Activated CD4-positive, alpha-beta T cell treated with anti-CD3 and anti-CD28 coated beads, Interleukin-2, Interleukin-4, amounts not matched to agents 100 ng/mL and 50 ng/mL, durations not matched to agents 16 hours and 8 hours (primary cell): ENCODE measurements at places on chromosomes 16 and 17.

DNA sequence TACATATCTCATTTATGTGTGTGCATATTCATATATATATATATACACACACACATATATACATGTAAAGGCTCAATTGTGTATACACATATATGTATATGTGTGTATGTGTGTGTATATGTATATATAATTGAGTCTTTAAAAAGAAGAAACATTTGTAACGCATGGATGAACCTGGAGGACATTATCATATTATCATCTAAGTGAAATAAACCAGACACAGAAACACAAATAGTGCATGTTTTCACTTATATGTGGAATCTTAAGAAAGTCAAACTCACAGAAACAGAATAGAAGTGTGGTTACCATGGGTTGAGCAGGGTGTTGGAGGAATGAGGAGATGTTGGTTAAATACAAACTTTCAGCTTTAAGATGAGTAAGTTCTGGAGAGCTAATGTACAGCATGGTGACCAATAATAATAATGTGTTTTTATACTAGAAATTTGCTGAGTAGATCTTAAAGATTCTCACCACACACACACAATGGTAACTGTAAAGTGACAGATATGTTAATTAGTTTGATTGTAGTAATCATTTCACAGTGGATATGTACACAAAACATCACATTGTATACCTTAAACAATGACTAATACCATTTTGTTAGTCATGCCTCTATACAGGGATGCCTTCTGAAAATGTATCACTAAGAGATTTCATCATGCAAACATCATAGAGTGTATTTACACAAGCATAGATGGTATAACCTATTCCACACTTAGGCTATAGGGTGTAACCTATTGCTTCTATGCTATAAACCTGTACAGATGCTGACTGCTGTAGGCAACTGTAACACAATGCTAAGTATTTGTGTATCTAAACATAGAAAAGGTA, 132.6 kb upstream of the CACNG5 start:
- DNase-seq, result peak; percentile 41

DNA sequence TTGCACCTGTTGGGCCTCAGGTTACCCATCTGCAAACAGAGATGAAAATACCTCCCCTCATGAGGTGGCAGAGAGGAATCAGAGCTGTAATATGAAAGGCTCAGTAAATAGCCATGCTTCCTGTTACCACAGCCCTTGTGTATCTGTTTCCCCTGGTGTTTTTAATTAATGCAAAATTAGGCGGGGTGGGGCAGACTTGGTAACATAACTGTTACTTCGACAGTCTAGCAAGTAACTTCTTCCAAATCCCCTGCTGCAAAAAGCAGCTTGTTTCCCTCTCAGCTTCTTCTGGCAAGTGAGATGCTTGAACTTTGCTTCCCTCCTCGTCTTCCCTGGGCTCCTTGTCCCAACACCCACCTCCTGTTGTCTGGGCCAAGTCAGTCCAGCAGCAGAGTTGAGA, 381.5 kb downstream of the CPPED1 start:
- no peak for DNase-seq

DNA sequence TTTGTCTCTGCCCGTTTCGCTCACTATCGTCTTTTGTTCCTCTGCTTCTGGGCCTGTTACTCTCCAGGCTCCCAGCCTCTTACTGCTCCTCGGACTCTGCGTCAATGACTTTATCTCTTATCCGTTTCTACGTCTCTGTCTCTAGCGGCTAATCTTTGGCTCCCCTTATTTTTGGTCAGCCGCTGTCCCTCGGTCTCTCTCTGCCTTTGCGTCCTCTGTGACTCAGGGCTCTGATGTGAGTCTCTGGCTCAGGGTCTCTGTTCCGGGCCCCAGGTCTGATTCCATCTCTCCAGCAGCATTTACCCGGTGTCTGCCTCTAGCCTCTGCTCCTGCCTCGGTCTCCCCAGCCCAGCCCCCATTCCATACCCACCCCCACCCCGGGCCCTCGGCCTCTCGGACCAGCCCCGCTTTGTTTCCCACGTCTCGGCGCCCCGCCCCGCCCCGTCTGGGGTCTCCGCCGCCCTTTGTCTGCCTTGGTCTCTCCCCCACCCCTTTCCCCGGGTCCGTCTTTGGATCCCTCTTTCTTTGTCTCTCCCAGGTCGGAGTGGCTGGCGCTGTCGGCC, 547 bp upstream of the ZNF48 start:
- no peak for DNase-seq

GRCh38 chr17:27808628-27809027, 8.3 kb upstream of the NOS2 start:
- peak; percentile 15 for DNase-seq

DNA sequence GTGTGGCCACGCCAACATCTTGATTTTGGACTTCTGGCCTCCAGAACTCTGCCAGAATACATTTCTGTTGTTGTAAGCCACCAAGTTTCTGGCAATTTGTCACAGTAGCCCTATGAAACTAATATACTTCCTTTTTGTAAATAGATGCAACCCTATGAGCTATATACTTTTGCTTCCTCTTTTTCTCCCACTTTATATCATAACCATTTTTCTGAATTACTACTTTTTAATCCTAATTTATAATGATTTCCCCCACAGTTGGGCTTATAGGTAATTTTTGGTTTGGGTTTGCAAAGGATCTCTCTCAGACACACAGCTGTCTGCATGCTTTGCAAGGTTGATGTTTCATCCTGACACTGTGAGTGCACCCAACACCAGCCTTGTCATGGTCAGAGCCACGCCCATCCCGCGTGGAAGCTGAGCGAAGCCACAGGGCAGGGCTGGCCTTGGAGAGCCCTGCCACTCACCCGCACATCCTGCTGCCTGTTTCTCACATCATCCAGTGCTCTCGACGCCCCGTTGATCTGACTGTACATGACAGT, 5.8 kb downstream of the TRIM25 start:
- peak; percentile 59 for DNase-seq

DNA sequence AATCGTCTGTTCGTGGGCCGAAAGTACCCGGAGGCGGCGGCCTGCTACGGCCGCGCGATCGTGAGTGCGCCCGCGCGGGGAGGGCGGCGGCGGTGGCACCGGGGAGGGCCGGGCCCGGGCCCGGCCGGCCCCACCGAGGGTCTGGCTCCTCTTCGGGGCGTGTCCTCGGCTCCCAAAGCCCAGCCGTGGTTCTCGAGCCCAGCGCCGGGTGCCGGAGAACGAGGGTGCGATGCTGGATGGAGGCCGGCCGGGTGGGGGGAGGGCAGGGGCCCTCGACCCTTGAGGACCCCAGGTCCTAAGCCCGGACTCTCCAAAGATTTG, 375 bp downstream of the STUB1 start:
- DNase-seq, result no peak

DNA sequence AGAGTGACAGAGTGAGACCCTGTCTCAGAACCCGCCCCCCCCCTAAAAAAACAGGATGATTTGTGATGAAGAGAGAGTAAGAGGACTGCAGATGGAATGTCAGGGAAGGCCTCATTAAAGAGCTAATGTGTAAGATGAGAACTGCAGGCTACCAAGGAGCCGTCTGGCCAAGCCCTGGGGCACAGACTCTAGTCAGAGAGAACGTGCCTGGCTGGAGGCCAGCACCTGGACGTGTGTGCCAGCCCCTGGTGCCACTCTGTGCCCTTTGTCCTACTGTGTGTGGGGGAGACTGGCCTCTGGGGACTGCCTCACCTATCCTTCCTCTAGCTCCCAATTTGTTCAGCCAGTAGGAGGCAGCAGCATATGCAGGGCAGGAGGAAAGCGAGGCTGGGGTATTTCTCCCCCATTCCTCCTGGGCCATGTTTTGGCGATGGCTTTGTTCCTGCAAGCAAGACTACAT, 37.1 kb downstream of the KNOP1 start:
- no peak for DNase-seq

GRCh38 chr17:78227455-78227916, 3.9 kb upstream of the TMEM235 start:
- no peak for DNase-seq

DNA sequence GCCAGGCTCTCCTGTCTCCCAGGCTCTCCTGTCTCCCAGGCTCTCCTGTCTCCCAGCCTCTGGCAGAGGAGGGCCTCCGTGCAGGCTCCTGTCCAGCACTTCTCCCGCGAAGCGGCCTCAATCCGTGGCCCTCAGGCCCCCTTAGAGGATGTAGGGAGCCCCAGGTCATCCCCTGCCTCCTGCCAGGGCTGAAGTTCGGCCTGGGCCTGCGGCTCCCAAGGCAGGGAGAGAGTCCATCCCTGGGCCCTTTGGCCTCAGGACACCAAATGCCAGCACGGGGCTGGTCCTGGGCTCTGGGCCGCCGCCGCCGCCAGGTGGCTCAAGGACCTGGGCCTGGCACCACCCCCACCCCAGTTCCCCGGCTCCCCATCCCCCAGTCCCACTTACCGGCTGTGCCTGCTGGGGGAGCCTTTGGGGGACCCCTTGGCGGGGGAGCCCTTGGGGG, 370 bp downstream of the EVPL start:
- DNase-seq, result no peak

DNA sequence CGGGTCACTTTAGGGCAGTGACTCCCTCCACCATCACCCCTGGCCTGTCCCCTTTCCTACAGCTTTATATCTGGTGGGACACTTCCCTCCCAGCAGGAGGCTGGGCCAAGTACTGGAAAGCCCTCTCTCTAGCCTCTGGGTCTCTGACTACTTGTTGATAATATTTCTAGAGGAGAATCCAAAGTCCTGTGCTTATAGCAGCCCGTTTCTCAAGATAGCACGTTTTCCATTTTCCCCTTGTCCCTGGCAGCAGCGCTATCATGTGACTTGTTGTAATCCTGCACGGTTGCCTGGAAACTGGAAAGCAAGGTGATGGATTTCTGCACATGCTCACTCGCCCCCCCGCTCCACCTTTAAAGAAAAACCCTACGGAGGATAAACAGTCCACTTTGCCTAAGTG, 3.3 kb upstream of the AXIN2 start:
- no peak for DNase-seq

DNA sequence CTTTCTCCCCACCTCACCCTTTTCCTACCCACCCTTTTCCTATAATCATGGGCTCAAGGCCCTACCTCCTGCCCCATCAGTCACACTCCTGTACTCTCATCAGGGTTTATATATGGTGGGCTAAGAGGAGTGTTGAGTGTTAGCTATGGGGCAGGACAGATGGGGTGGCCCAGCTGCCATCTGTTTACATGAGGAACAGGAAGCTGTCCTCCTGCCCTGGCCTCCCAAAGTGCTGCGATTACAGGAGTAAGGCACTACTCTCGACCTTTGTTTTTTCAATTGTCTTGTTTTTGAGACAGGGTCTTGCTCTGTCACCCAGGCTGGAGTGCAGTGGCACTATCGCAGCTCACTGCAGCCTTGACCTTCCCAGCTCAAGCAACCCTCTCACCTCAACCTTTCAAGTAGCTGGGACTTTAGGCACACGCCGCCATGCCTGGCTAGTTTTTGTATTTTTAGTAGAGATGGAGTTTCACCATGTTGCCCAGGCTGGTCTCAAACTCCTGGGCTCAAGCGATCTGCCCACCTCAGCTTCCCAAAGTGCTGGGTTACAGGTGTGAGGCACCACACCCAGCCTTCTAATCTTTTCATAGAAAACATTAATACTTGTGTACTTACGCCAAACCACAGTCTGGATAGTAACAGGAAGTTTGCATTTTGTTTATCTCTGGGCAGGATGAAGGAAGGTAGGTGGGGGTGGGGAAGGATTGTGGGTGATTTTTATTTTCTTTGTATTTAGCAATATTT, 1.6 kb downstream of the TRADD start:
- DNase-seq, result no peak

GRCh38 chr16:74892574-74893461, 92.1 kb downstream of the WDR59 start:
- DNase-seq, result no peak

- no peak for DNase-seq
Observed at GRCh38 chr16:27568077-27568476, 18.1 kb downstream of the KATNIP start.

DNA sequence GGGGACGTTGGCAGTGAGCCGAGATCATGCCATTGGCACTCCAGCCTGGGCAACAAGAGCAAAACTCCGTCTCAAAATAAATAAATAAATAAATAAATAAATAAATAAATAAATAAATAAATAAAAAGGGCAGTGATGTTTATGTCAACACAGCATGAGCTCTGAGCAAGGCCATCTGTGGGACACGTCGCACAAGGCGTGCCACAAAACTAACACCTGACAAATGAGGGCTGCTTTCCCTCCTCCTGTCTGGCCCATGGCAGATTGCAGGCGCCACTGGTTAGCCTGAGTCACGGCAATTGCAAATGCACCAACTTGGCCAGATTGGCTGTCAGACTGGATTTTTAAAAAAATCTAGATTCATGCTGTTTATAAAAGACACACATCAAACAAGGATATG, 25.9 kb upstream of the SPNS3 start:
- DNase-seq, result no peak
